ENCODE measurements at places on chromosomes 6 and 20.
A peak's percentile ranks its signal among the peaks of the same experiment; 100 is the strongest.

GRCh38 chr6:142255785-142256184, 46.0 kb upstream of the ADGRG6 start:
- peak; percentile 83 for ATAC-seq

DNA sequence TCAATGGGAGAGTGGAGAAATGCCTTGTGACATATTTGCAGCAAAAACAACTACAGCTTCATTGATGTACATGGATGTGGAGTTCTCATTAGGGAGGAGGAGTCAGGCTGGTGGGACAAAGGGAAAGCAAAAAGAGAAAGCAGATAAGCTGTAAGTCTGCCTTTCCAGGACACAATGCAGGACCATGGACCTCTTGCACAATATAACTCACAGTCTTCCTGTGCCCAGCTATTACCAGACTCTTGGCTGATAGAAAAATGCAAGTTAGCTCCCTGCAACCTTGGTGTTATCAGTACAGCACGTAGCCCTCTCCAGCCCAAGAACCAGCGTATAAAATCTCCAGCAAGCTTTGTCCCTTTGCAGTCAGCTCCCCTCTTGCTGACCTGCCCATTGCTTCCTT, 232.3 kb downstream of the NFATC2 start:
- ATAC-seq = no peak

- no peak for ATAC-seq
Observed at GRCh38 chr20:61125546-61126180, 126.4 kb upstream of the CDH4 start.

- ATAC-seq = no peak
Observed at GRCh38 chr6:23424584-23424983, 701.4 kb upstream of the NRSN1 start.

- ATAC-seq = no peak
Observed at GRCh38 chr6:75299801-75300530, 15.4 kb upstream of the TMEM30A start.

GRCh38 chr6:157271911-157272310, 51.4 kb downstream of the TMEM242 start:
- no peak for ATAC-seq

DNA sequence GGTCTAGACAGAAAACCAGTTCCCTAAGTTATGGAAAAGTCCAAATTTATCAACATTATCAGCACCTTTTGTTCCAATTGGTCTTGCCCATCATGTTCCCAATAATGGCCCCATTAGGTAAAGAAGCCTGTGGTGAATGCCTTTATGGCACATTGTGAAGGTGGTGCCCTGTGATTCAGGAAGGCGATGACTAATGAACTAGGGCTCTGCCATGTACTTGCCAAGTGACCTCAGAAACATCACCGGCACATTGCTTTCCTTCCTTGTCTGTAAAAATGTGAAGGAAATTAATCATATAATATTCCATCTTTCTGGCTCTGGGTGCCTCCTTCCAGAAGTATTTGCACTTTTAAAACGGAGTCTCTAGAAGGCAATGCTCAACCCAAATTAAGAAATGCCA, 132.3 kb downstream of the UNC5CL start:
- no peak for ATAC-seq

DNA sequence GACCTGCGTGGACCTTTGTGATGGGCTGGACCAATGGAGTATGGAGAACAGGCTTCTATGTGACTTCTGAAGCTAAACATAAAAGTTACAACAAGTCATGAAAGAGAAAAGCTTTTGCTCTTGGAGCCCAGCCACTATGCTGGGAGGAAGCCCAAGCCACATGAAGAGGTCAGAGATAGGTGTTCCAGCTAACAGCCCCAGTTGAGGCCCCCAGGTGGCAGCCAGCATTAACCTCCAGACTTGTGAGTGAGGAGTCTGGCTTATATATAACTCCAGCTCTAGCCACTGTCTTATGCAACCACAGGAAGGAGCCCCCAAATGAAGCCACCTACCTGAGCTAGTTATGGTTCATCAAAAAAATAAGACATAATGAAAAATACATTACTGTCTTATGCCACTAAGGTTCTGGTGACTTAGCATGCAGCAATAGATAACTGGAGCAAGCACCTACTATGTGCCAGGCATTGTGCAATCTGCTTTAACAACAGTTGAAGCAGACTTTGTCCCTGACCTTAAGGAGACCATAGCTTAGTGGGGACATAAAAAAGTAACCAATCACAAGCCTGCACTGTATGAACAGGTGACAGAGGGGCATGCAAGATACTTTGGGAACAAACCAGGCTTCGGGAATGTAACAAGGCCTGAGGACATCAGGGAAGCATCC, 599.6 kb downstream of the PTPRT start:
- no peak for ATAC-seq

- ATAC-seq = no peak
Observed at GRCh38 chr6:39441986-39442385, 119.5 kb upstream of the KCNK16 start.

DNA sequence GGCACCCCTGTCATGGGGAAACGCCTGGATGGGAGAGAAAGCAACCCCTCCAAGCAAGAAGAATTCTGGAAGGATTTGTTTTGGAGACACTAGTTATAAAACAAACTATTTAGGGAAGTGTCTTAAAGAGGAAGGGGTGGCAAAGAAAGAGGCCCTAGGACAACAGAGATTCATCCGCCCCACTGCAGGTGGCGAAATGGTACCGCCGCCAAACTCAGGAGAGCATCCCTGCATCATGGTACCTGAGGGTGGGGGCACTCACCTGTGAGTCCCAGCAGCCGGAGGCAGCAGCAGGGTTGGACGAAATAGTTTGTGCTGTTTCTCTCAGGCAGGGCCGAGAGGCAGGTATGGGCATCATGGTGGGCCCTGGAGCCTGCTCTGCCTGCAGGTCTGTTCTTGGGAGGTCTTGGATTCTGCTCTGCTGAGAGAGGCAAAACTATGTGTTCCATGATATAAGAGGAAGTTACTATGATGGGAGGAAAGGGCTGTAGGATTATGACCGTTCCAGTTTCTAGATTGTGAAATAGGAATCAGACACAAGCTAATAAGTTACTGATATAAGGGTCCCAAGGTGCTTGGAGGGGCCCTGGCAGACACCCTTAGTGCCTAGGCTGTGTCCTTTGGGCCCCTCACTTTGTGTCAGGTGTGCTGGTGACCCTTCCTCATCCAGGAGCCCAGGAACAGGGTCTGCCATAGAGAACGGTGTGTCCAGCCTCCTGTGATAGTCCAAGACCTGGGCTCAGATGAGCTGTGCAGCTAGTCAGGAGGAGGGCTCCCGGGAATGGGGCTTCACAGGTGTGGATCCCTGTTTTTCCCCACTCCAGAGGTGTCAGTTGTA, 20.4 kb downstream of the SIRPD start:
- ATAC-seq = no peak

GRCh38 chr6:39079197-39080125, 30.9 kb downstream of the GLP1R start:
- no peak for ATAC-seq

DNA sequence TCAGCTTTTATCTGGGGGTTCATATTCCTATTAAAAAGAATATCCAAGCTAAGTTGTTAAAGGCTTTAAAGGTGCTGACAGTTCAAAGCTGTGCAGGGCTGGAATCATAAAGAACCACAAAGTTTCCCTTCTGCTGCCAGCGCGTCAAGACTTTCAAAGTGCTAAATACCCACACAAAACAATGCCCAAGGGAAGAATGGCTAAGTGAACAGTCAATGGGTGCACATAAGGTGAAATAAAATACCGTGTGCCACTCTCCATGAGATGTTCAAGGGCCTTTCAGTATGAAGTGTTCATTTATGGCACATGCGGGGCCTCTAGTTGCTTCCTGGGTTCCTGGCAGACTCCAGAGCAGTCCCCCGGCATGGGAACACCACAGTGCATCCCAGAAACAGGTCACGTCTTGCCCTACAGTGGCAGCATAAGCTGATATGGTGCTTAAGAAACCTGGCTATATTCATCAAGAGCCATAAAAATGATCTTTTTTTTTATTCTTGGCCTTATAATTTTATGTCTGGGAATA, 14.1 kb downstream of the TXNDC5 start:
- no peak for ATAC-seq

DNA sequence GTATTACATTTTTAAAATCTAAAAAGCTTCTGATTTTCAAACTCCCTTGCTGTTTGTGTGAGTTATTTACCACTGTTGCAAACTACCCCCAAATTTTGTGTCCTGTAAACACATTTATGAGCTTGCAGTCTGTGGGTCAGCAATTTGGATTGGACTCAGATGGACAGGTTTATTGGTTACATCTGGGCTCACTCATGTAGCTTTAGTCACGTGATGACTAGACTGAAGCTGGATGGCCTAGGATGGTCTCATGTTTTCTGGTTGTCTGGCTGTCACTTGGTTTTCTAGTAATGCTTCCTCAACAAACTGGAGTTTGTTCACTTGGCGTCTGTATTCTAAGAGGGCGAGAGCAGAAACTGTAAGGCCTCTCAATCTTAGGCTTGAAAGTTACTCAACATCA, 12.2 kb upstream of the C6orf58 start:
- no peak for ATAC-seq

- no peak for ATAC-seq
Observed at GRCh38 chr6:12298017-12298978, 8.1 kb downstream of the EDN1 start.

DNA sequence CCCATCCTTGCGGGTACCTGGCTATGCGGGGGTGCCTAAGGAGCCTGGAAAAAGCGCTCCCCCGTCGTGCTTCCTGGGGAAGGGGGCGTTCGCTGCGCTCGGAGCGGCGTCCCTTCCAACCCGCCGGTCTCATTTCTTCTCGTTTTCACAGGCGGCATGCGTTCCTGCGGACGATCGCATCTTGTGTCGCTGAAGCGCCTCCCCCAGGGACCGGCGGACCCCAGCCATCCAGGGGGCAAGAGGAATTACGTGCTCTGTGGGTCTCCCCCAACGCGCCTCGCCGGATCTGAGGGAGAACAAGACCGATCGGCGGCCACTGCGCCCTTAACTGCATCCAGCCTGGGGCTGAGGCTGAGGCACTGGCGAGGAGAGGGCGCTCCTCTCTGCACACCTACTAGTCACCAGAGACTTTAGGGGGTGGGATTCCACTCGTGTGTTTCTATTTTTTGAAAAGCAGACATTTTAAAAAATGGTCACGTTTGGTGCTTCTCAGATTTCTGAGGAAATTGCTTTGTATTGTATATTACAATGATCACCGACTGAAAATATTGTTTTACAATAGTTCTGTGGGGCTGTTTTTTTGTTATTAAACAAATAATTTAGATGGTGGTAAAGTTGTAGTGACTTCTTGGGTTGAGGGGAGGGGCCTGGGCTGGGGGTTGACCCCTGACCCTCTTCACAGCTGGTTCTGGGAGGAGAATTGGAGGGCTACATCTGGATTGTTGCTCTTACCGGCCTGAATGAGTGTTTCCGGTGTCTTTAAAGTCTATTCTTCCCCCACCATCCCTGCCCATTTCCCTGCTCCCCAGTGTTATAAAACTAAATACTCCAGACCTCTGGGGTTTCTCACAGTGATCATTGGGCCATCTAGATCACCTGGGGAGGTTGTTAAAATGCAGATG, 1.1 kb downstream of the ID1 start:
- ATAC-seq = no peak

DNA sequence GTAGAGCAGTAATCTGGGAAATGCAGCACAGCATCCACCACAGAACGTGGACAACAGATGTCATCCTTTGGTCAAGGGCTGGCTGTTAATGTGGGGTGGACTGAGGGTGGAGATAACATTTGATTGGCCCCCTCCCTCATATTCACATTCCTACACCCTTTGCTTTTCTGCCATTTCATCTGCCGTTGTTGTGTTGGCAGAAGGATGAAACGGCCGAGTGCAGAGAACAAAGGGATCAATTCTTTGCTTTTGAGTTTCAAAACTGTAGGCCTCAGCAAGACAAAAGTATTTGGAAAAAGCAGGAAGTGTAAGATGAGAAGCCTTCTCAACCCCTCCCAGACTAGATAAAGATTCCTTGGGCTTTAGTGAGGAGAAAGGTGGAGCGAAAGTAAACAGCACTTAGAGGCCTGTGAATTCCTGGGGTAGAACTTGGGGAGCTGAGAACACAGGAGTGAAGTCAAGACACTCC, 74.2 kb upstream of the PHIP start:
- no peak for ATAC-seq
